Neural crest cell (in vitro differentiated cells): ENCODE measurements at places on chromosomes 2 and 18. TPM values are rescaled to one million over a fixed set of nuclear protein-coding genes. Genes with fewer than 3 reads are reported as not detected.

Gene POU3F3
- total RNA-seq = 26.7 and 27.1 TPM in 2 replicates

Gene GPBAR1
- total RNA-seq = 0.14 TPM in 1 of 2 replicates, not detected in the other

Gene TUBB6
- total RNA-seq = 77.8 and 81.8 TPM in 2 replicates

DNA sequence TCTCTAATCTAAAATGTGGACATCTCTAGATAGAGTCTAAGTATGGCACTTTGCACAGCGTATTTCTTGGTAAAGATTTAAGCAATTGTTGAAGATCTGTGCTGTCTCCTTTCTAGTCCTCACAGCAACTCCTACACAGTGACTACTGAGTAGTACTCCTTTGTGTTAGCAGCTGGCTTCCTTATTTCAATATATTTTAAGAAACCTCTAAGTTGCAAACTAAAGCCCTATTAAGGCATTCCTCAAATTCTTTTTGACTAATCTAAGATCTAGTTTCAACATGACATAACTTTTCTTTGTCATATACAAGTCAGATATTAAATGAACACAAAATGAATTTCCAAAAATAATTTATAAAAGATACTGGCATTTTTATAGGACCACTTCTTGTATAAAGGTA lies 121.8 kb upstream of the DNAJC10 start:
- peaks cover 3% of the 10 kb centered on the region for H3K4me1 ChIP-seq
- no peak overlapping the region for H3K4me3 ChIP-seq
- H3K27ac ChIP-seq = no peak overlapping the region
- no peaks in the 10 kb centered on the region for H3K27me3 ChIP-seq

DNA sequence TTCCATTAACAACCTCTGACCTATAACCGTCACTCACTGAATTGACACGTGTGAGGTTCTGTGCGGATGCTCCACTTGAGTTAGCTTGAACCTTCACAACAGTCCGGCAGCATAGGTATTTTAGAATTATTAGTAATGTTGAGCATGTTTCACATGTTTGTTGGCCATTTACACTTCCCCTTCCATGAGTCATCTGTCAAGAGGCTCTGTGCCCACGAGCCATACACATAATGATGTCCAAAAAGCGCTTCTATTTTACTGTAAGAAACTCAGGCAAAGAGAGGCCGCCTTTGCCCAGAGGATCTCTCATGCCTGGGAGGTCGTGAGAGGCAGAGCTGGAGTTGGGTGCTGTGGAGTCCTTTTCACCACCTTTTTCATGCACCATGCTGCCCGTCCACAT lies 28.9 kb upstream of the TMEM214 start:
- peaks cover 4% of the 10 kb centered on the region for H3K4me1 ChIP-seq
- no peak overlapping the region for H3K27ac ChIP-seq
- no peaks in the 10 kb centered on the region for H3K27me3 ChIP-seq
- H3K36me3 ChIP-seq = no peaks in the 10 kb centered on the region

- peaks cover 28% of the 10 kb centered on the region for H3K36me3 ChIP-seq
- no peaks in the 10 kb centered on the region for H3K27me3 ChIP-seq
- peaks cover 35% of the 10 kb centered on the region for H3K4me1 ChIP-seq
Measured at GRCh38 chr18:76406791-76407190, 88.3 kb downstream of the ZNF516 start.

DNA sequence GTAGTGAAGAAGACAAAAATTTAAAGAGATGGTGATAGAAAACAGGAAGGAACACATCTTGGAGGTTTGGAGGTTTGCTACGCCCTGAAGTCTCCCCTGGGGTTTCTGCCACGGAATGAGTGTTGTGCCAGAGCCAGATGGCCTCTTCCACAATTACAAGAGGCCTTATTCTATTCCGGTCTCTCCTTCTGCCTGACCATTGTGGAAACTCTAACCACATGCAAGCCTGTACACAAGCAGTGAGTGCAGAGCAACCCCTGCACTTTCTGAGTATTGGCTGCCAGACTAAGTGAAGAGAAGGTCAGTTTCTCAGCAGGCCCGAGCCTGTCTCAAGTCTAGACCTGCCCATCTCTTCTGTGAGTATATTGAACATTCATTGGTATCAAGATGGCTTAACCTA lies 22.7 kb upstream of the MYO1B start:
- H3K4me3 ChIP-seq = no peak overlapping the region
- no peaks in the 10 kb centered on the region for H3K36me3 ChIP-seq
- no peak for DNase-seq
- H3K27me3 ChIP-seq = no peaks in the 10 kb centered on the region

DNA sequence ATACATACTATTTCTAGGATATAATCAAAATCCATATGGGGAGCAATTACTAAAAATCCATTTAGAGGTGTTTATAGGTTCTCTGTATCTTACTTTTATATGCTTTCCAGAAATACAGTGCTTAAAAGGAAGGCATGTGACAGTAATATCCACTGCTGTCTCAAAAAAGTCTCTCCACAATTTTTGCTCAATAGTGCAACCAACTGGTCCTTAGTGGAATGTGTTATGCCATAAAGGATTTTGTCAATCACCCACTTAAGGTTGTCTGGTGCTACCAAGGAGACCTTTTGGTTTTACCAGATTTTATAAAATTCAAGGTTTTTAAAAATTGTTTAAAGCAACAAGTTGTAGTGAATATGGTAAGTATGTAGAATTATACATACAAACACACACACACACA lies 328.5 kb upstream of the DSEL start:
- H3K4me1 ChIP-seq = peaks cover 6% of the 10 kb centered on the region
- H3K36me3 ChIP-seq = no peaks in the 10 kb centered on the region
- H3K4me3 ChIP-seq = no peak overlapping the region
